ENCODE measurements at places on chromosomes 7 and 10.

DNA sequence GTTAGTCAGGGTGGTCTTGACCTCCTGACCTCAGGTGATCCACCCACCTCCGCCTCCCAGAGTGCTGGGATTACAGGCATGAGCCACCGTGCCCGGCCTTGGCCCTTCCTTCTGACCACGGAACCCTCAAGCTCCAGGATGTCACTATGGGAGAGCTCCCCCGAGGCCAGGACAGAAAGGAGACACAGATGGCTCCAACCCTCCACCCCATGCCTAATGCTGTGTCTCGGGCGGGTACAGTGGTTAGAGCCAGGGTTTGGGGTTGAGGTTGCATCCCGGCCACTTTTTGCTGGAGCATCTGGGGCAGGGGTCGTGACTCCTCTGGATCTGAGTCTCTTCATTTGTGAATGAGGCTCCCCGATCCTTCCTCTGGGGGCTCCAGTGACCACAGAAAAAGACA is 8.1 kb downstream of the MYL10 start:
- DNase-seq = no peak

DNA sequence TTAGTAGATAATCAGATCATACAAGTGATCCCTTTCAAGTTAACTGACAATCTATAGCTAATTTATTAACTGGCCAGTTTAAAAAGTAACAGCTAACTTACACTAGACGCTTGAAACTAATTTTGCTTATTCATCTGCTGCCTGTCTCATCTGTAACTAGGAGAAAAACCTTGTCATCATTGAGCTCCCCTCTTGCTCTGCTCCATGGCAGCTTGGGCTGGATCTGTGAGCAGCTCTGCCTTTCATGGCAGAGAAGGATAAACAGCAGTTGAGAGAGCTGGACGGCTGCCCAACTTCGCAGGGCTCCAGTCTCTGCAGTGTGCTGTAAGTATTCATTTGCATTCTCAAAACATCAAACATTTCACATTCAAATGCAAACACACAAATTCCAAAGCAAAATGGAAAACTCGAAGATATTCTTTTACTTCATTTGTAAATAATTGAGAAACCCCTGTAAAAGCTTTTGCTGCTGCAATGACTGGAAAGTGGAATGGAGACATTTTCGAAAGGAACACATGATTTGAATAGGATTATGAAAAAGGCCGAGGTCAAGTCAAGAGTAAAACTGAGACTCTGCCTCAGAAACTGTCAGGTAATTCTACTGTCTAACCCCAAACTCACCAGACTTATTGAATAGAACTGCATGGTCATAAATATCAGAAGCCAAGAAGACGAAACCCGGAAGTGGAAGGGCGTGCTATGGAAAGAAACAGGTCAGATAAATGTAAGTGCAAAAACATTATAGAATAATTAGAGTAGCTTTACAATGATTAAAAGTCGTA is 17.6 kb downstream of the SLC35B4 start:
- DNase-seq = no peak

DNA sequence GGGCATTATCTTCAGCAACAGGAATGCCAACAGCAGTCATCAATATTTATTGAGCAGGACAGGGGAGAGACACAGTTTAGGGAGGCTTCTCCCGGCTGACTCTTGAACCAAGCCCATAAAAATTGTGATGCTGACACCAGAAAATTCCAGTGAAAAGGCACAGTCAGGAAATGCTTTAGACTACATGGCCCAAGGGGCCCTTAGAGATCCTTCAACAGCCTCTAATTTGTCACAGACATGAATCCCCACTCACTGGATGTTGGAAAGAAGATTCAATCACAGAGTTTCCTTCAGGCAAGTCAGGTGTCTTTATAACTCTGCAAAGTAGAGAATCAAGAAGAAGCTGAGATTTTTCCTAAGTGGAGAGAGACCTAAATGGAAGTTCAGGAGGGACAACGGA is 1.2 kb downstream of the GJC3 start:
- DNase-seq = no peak

GRCh38 chr7:30224511-30225062 is 59.8 kb upstream of the ZNRF2 start:
- DNase-seq = peak; percentile 3

DNA sequence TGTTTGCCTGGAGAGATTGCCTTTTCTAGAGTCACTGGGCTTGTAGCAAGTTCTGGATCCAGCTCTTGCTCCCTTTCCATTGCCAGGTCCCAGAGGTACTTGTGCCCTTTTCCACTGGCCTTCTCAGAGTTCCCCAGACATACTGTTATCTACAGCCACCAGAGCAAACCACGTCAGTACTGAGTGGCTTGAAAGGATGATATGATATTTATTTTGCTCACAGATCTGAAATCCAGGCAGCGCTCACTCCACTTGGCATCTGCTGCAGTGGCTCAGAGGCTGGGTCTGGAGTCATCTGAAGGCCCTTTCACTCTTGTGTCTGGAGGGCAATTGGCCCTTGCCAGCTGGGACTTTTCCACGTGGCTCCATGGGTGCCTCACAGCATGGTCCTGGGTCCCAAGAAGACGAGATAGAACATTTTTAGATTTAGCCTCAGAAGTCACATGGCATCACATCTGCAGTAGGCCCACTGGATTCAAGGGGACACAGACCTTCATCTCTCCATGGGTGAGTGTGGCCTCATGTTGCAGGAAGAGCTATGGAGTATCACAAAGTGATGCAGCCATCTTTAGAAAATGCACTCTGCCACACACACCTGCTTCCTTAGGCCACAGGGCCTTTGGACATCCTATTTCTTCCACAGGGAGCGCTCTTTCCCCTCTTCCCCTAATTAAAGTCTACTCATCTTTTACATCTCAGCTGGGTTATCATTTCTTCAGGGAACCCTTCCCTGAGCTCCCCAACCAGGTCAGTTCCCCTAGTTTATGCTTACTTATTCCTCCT is 22.9 kb upstream of the TCF7L2 start:
- no peak for DNase-seq

Measured in CD4-positive, alpha-beta T cell treated with Interleukin-10 for 1 hour (primary cell).